ENCODE measurements at places on chromosomes 3 and 15.

DNA sequence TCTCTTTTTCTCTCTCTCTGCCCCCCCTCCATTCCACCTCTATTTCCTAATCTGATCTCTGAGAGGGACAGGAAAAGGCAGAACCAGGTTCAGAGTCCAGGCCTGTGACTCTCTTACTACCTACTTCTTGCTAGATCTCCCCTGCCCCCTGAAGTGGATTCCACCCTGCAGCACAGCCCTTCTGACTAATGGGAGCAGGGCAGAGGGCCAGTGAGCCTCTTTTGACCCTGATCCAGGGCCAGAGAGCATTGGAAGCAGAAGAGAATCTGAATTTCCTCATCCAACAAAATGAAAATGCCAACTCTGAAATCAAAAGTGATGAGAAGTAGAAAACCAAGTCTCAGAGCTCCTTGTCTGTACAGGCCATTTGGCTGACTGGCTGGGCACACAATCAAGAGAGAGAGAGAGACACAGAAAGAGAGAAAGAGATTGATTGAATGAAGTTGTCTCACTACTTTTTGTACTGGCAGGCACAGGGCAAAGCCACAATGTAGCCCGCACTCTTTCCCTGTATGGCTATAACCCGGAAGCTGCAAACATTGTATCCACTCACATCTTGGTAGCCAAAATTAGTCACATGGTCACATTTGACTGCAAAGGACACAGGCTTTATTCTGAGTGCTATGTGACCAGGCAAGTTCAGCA is 31.6 kb upstream of the GLCE start:
- no peak for DNase-seq

- DNase-seq, result no peak
Observed at GRCh38 chr3:76889911-76890310, 150.0 kb upstream of the ROBO2 start.

DNA sequence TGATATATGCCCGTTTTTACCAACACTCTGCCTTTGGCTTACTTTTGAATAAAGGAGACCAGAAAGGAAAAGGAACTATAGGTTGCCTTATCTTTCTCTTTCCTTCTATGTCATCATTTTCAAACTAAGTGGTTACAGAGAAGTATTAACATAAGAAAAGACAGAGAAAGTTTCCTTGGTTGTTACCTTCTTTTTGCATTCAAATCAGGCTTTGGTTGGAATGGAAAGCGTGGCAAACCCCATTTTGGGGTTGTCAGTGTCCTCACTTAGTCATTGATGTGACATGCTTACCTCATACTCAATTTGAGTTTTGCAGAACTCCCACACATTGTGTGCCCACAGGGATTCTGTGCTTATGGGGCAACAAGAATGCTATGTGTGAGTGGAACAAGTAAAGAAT is 3.7 kb upstream of the THRB start:
- no peak for DNase-seq

GRCh38 chr3:36258421-36258820 is 121.9 kb upstream of the STAC start:
- DNase-seq, result no peak

GRCh38 chr3:58502872-58503271 is 11.0 kb downstream of the KCTD6 start:
- DNase-seq, result no peak

DNA sequence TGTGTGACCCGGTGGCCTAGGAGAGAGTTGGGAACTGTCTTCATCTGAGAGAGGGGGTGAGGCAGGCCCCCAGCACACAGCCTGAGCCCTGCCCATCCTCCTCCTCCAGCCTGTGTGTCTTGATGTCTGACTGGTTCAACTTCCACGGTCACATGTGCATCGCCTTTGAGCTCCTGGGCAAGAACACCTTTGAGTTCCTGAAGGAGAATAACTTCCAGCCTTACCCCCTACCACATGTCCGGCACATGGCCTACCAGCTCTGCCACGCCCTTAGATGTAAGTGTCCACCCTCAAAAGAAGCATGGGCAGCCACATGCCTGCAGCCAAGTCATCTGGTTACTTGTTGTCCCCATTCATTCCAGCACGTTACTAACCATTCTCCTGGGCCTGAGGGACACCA is 10.1 kb downstream of the CLK3 start:
- no peak for DNase-seq

DNA sequence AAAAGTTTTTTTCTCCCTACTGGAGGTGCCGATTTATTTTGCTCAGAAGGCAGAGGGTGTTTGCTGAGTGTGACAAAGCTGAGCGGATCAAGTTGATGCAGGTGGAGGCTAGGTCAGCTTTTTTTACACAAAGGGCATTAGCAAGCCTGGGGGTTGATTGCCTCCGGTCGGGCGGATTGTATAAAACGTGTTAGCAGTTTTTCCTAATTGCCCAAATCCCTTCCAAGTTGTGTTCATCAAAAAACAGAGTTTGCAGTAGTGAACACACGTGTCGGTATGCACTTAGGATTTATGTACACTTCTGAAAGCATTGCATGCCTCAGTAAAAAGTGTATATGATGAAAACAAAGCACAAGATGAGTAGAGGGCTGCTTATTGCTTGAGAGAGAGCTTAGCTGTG is 2.6 kb downstream of the GPR160 start:
- DNase-seq, result no peak

DNA sequence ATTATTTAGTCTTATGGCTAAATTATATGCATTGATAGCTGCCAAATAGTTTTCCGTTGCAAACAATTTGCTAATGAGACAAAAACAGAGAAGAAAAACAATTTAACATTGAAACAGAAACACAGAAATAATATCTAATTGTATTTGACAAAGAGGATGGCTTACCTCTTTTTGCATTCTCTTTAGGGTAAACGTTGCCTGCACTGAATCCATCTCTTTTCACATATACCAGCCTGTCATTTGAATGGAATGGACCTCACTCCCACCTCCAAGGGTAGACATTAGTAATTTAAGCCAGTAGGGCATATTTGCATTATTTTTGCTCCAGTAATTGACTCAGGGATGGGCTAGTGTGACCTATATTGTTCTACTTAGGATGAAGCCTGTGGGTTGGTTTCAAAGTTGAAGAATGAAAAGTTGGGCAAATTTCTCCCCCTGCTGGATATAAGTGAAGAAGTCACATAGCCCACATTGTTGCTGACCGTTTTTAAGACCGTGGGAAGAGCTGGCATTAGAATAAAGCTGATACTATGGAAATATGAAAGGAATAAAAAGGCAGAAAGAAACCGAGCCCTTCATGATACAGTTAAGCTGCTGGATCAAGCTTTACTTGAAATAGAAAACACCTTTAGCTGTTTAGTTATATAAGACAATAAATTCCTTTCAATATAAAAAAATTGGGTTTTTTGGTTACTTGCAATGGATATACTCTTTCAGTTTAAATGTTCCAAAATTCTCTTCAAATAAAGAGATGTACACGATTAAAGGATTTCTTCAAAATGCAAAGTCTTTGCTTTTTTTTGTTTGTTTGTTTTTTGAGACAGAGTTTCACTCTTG is 26.9 kb downstream of the PIERCE2 start:
- peak; percentile 52 for DNase-seq

DNA sequence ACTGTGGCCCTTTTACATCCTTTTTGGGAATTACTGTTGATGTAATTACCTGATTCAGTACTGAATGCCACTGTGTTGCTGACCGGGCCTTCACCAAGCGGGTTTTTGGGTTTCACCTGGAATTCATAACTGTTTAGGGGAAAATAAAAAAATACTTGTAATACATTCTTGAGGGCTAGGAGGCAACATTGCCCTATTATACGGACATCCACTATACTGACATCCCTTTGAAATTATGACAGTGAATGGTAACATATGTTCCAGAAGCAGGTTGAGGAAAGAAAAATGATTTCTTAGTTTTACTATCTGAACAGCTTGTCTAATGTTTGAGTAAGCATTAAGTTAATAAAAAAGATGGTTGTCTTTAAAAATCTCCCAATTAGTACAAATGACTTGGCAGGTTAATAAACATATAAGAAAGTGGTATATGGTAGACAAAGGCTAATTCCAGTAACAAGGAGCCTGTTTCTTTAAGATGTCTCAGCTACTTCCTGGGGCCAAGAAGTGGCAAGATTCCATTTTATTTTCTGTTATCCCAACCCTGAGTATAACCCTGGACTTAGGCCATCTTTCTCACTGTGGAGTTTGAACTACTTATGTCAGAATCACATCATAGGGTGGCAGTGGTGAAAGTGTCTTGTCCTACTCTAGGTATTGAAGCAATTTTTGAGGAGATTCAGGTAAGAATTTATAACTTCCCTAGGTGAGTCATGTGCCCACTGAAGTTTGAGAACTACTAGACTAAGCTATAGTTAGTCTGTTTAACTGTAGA is 45.5 kb downstream of the TFG start:
- DNase-seq, result no peak

- no peak for DNase-seq
Observed at GRCh38 chr3:102480139-102480538, 45.3 kb downstream of the ZPLD1 start.

DNA sequence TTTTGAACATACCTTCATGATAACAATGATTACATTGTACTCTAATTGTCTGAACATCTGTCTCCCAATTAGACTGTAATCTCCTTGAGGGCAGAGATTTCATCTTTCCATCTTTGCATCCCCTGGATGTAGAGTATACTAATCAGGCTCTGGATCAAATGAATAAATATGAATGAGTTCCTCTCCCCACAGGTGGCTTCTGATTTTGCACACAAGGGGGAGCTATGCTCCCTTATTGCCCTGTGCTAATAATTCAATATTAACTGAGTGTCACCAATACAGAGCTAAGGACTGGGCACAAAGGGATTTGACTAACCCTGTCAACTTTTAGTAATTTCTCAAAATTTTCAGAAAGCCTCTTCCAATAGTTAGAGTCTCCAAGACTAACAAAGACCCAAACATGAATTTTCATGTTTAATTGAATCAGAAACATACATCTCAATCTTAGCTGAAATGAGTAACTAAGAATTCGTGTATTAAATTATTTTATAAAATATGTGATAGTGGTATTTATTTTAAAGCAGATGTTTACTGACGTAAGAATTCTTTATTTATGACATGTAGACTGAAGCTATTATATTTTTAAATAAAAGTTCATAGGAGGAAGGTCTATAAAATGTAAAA is 3.0 kb downstream of the DUOXA1 start:
- DNase-seq, result peak; percentile 65

DNA sequence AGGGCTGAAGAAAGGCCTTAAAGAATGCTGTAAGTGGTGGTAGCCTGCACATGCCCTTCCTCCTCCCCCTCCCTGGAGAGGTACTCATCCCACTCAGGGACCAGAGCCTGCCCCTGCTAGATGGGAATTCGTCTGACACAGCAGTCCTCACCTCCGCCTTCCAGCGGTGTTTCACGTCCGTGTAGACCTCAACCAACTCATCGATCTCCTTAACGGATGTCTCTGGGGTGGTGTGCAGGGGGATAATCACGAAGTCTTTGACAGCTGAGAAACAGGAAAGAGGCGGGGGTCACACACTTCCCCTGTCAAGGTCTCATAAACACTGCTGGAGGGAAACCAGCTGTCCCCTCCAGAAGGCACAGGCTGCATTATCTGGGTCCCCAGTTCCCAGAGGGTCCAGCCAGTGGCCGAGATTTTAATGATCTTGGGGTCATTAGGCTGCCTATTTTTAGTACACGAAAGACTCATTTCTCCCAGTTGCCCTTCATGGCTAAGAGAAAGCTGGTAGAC is 9.9 kb downstream of the DNASE1L3 start:
- no peak for DNase-seq

- no peak for DNase-seq
Observed at GRCh38 chr3:9028134-9028533, 64.9 kb upstream of the RAD18 start.

- DNase-seq, result no peak
Observed at GRCh38 chr3:38653685-38654537, 4.4 kb upstream of the SCN5A start.

GRCh38 chr15:95265419-95265997 is 1034.1 kb downstream of the MCTP2 start:
- no peak for DNase-seq

- no peak for DNase-seq
Observed at GRCh38 chr15:60070838-60071493, 66.9 kb downstream of the FOXB1 start.

GRCh38 chr3:186432189-186432588 is 70.2 kb upstream of the DGKG start:
- no peak for DNase-seq

- no peak for DNase-seq
Observed at GRCh38 chr15:83210619-83211018, 3.0 kb upstream of the HDGFL3 start.

GRCh38 chr3:42736531-42736930 is 33.9 kb upstream of the HHATL start:
- DNase-seq, result no peak

DNA sequence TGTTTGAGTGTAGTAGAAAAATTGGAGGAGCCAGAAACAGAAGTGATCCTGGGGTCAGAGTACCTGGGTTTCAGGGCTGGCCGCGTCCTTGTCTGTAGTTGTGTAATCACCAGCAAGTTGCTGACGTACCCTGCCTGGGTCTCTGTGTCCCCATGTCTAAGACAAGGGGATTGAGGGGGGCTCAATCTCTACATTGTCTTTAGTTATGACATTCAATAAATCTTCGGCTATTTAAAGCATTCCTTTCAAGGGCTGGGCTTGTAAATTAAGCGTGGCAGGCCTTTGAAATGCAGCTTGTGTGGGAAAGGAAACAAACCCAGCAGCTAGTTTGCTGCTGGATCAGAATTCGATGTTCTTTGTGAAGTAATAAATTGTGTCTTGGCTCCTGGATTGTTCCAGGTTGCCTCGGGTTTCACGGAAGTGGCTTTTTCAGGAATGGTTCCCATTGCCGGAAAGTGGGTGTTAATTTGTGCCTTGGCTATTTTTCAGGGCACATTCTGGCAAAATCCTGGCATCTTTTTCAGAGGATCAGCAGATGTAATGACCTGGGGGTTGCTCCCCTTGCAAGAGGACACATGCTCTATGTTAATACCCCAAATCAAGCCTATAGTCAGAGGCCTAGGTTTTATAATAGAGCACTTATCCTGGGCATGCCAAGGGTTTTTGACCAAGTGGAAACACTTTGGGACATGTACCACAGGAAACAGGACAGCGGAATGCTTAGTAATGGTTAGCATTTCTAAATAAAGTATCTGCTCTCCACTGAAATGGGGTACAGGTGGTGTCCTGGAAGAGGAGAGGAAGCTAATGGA is 294.8 kb upstream of the NR2E3 start:
- no peak for DNase-seq

- no peak for DNase-seq
Observed at GRCh38 chr3:10352146-10352911, 31.4 kb upstream of the SEC13 start.

DNA sequence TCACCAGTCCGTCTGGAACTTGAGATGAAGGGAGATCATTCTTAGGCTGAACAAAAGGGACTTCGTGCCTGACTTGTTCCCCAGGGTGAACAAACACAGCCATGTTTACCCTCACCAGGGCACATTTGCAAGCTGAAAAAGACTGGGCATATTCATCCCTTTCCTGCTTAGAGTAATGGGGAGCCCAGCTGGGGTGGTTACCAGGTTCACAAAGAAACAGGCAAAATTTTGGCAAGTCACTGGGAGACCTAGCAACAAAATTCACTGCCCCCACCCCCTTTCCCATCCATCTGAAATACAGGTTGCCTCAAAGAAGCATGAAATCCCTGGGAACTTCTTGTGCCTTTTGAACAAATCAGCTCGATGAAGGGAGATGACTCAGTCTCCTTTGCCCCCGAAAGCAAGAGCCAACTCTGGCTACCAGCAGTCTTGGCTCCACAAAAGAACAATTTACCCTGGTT is 775.0 kb downstream of the SQOR start:
- no peak for DNase-seq

Measured in CD4-positive, alpha-beta T cell treated with Interleukin-10 for 1 hour (primary cell).